H1 (cell line): ENCODE measurements at places on chromosomes 6 and 20. TPM values are rescaled to one million over a fixed set of nuclear protein-coding genes. Genes with fewer than 3 reads are reported as not detected.

MAPK13 gene
- total RNA-seq: 14.1 and 15.2 TPM in 2 replicates

HELZ2 gene
- 17.5 and 18.2 TPM in 2 replicates for total RNA-seq

ATP6V1G2 gene
- 2.9 and 3.0 TPM in 2 replicates for total RNA-seq

GRCh38 chr6:37332894-37333293 lies 20.9 kb upstream of the RNF8 start:
- DNase-seq: no peak

DNA sequence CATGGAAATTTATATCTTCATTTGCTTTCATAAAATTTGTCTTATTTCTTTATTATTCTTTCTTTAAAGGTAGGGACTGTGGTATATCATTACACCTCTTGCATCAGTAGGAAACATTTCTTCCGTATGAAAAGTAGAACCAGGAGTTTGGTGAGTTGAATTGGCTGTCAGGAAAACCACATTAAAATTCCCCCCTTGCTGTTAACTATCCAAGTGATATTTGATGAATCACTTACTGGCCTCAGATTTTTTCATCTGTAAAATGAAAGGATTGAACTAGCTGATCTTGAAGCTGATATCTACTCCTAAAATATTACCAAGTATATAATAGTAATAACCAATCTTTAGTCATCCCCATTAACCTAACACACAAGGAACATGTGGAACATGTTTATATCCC lies 460.9 kb downstream of the GJA1 start:
- DNase-seq: no peak
